Vagina (tissue), 2 donors: ENCODE measurements at places on chromosomes 13 and 19.

- no peak for DNase-seq
Measured at GRCh38 chr13:102234618-102235017, 167.2 kb downstream of the FGF14 start.

- DNase-seq: no peak
Measured at GRCh38 chr19:45514376-45515051, 7.2 kb downstream of the VASP start.

DNA sequence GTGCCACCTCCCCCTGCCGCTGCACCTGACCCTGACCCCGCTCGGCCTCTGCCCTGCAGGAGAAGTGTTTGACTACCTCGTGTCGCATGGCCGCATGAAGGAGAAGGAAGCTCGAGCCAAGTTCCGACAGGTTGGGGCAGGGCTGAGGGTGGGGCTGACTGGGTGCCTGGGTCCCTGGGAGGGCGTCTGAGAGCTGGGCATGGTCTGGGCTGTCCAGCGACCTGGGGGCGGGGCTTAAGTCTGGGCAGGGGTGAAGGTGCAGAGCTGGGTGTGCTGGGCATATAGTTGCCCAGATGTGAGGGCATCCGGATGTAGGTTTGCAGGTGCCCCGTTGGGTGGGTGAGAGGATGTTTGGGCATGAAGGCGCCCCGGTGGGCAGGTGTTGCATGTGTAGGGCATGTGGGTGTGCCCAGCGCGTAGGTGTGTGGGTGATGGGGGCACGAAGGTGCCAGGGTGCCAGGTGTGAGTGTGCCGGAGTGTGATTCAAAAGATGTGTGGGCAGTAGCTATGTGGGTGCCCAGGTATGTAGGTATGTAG lies 13.8 kb downstream of the MARK4 start:
- DNase-seq: no peak

- DNase-seq: no peak
Measured at GRCh38 chr19:2231621-2232221, 4.4 kb downstream of the PLEKHJ1 start.

- no peak for DNase-seq
Measured at GRCh38 chr13:81319351-81319750, 978.4 kb upstream of the SPRY2 start.

GRCh38 chr13:113852536-113853517 lies 11.0 kb downstream of the GAS6 start:
- peak; percentile 83 for DNase-seq

DNA sequence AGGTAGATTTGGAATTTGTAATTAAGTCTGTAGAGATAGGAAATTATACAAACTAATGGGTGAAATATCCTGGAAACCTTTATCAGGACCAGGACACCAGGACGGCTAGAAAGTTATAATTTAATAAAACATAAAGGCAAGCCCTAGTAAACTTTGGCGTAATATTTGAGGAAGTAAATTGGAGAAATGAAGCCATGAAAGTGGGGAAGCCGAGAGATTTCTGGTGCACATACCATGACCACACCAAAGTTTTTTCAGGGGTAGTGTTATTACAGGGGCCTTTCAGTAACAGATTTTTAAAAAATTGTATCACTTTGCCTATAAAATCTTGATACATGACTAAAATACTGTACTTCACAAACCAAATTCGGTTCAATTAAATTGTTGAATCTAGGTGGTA lies 54.7 kb upstream of the URAD start:
- DNase-seq: no peak

DNA sequence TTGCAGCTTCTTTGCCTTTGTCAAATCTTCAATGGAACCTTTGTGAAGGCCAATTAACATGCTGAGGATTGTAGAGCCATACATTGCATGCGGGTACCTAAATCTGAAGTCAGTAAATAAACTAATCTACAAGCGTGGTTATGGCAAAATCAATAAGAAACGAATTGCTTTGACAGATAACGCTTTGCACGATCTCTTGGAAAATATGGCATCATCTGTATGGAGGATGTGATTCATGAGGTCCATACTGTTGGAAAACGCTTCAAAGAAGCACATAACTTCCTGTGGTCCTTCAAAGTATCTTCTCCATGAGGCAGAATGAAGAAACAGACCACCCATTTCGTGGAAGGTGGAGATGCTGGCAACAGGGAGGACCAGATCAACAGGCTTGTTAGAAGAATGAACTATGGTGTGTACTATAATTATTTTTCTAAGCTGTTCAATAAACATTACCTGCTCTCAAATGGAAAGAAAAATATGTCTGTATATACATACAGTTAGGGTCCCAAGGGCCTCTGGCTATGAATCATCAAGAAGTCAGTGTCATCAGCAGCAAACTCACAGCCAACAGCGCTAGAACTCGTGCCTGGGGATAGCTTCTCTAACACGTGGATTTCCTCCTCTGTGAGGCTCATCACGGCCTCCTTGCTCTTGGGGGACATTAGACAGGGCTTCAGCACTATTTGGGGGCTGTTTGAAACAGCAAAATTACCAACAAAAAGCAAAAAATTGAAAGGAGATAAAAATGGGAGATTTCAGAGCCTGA lies 2.9 kb upstream of the CD70 start:
- no peak for DNase-seq

DNA sequence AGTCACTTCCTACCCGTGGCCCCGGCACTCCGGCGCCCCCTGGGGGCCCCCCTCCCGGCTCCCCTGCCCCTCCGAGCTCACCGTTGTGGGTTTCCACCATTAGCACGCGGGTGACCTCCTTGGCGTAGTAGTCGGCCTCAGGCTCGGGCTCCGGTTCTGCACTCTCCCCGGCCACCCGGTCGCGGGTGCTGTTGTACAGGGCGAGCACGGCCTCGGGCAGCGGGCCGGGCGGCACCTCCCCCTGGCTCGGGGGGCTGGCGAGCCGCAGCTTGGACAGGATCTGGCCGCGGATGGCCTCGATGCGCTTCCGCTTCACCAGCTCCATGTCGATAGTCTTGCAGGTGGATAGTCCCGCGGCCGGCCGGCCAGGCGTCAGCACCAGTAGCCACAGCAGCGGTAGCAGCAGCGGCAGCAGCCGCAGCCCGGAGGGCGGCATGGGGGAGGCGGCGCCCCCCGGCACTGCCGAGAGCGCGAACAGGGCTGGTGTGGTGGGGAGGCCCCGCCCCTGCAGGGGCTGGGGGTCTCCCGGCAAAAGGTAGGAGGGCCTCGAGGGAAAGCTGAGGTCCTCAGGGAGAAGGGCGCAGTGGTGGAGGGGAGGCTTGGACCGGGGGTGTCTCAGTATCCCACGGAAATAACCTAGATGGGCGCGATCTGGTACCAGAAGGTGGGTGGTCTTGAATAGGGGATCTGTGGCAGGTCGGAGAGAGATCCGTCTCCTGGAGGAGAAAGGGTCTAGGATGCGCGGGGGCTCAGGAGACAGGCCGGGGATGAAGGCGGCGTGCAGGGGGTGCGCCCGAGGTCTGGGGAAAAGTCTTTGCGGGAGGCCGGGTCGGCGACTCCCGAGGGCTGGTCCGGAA lies 885 bp downstream of the TGFB1 start:
- no peak for DNase-seq

GRCh38 chr19:38657633-38658222 lies 10.3 kb downstream of the ACTN4 start:
- DNase-seq: no peak

- no peak for DNase-seq
Measured at GRCh38 chr19:35006342-35006998, 6.3 kb downstream of the GRAMD1A start.

DNA sequence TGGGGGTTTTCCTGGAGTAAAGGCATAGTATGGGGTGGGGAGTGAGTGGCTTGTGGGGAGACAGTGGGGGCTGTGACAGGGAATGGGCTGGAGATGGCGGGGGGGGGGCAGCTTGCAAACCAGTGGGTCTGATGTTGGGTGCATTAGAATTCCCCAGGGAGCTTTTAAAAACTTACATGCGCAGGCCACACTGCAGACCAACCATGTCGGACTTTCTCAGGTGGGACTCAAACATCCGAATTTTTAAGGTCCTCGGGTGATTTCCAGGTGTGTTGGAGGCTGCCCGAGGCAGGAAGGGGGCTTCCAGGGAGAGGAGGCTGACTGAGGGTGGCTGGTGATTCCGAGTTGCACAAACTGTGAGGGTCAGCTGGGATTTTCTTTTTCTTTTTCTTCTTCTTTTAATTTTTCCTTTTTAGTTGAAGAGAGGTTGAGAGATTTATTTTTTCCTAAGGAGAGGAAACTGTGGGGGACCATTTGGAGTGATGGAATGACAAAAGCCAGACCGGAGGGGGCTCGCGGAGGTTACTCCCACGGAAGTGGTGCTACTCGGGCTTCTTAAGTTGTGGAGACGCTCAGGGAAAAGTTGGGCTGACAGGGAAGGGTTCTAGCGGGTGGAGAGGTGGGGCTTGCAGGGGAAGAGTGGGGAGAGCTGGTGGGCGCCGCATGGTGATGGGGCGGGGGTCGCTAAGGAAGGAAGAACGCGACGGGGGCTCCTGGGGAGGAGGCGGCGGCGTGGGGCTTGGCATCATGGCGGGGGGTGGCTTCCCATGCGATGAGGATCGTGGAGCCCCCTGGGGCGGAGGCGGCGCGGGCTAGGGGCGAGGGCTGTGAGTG lies 997 bp upstream of the CACNG8 start:
- no peak for DNase-seq

DNA sequence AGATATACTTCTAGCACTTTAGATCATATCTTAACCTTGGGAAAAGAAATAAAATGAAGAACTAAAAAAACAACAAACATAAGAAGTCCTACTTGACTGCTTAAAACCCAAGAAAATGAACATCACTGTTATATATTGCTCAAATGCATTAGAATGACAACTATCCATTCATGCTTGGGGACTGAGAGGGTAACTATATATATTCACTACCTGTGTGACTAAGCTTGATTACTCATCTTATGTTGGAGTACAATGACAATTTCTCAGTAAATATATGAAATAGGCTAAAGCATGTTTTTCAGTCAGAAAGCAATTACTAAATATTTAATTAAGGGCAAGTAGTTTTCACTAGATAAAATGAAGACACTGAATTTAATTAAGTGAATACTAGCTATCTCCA lies 40.1 kb downstream of the ZC3H13 start:
- no peak for DNase-seq

- no peak for DNase-seq
Measured at GRCh38 chr13:29532821-29533220, 62.7 kb downstream of the SLC7A1 start.

- no peak for DNase-seq
Measured at GRCh38 chr19:36060430-36060829, 5.7 kb downstream of the WDR62 start.

GRCh38 chr19:35509018-35509652 lies 4.3 kb downstream of the DMKN start:
- no peak for DNase-seq

- DNase-seq: no peak
Measured at GRCh38 chr13:80873589-80873988, 532.7 kb upstream of the SPRY2 start.
